ENCODE measurements at places on chromosomes 16 and 17. TPM values are rescaled to one million over a fixed set of nuclear protein-coding genes. Genes with fewer than 3 reads are reported as not detected.

DNA sequence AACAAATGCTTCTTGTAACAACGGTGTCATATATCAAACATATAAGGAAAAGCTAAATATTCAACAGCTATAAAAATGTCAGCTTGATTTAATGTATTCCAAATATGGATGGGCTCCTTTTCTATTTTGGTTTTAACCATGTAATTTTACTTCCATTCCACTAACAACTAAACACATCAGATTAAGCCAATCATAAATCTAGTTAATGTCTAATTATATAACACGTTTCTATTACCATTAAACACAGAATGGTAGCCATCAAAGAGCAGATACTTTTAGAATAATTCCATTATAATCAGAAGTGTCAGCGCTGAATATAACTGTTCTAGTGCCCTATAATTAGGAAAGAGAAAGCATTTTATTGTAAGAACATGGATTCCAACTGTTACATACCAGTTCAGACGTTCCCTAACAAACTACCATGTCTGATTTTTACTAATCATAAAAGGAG is 10.0 kb downstream of the CMC2 start:
- peak overlapping the region; percentile 39 for H3K4me3 ChIP-seq
- H3K36me3 ChIP-seq, result no peaks in the 10 kb centered on the region
- no peak for DNase-seq
- H3K27ac ChIP-seq, result peak overlapping the region; percentile 67
- peaks cover 4% of the 10 kb centered on the region for H3K4me1 ChIP-seq

- H3K27me3 ChIP-seq, result no peaks in the 10 kb centered on the region
- DNase-seq, result no peak
- H3K27ac ChIP-seq, result no peak overlapping the region
- no peak overlapping the region for H3K4me3 ChIP-seq
- H3K36me3 ChIP-seq, result no peaks in the 10 kb centered on the region
- no peaks in the 10 kb centered on the region for H3K4me1 ChIP-seq
Measured at GRCh38 chr16:88295671-88296436, 86.9 kb upstream of the ZNF469 start.

- no peaks in the 10 kb centered on the region for H3K4me1 ChIP-seq
- H3K4me3 ChIP-seq, result no peak overlapping the region
- H3K36me3 ChIP-seq, result no peaks in the 10 kb centered on the region
- H3K27ac ChIP-seq, result no peak overlapping the region
- H3K27me3 ChIP-seq, result no peaks in the 10 kb centered on the region
Measured at GRCh38 chr16:53358884-53359283, 75.4 kb upstream of the RBL2 start.

- H3K36me3 ChIP-seq, result no peaks in the 10 kb centered on the region
- H3K4me1 ChIP-seq, result peaks cover 9% of the 10 kb centered on the region
- H3K27ac ChIP-seq, result peak overlapping the region; percentile 37
- no peaks in the 10 kb centered on the region for H3K27me3 ChIP-seq
- peak; percentile 86 for DNase-seq
Measured at GRCh38 chr16:88790312-88791211, 5.5 kb upstream of the PIEZO1 start.

DNA sequence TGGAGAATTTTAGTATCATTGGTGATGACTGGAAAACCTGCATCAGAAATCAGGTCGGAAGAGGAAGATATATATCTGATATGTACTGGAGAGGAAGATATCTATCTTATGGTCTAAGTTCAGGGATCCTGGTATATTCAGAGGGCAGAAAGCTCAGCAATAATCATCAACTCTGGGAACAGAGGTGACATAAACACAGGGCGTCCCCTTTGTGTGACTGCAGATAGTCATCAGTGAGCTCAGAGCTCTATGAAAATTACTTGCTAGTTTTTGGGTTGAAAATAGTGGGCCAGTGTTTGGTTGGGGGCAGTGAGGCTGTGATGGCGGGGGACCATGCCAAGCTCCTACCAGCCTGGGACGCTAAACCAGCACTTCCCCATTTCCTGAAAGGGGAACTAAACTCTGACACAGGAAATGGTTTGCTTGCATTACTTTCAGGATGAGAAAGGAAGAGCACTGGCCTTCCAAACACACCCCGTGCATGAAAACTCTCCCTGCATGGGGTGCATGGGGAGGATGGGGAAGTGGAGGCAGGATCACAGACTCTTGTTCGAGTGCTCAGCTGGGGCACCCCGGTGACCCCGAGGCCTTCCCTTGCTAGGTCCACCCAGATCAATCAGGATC is 15.8 kb downstream of the NOD2 start:
- no peak overlapping the region for H3K27ac ChIP-seq
- DNase-seq, result no peak
- no peaks in the 10 kb centered on the region for H3K4me1 ChIP-seq
- no peak overlapping the region for H3K4me3 ChIP-seq
- H3K36me3 ChIP-seq, result no peaks in the 10 kb centered on the region
- no peaks in the 10 kb centered on the region for H3K27me3 ChIP-seq

- H3K4me3 ChIP-seq, result no peak overlapping the region
- H3K27ac ChIP-seq, result peak overlapping the region; percentile 49
- H3K27me3 ChIP-seq, result no peaks in the 10 kb centered on the region
- DNase-seq, result no peak
Measured at GRCh38 chr17:4520894-4521600, 22.4 kb downstream of the SPNS2 start.

DNA sequence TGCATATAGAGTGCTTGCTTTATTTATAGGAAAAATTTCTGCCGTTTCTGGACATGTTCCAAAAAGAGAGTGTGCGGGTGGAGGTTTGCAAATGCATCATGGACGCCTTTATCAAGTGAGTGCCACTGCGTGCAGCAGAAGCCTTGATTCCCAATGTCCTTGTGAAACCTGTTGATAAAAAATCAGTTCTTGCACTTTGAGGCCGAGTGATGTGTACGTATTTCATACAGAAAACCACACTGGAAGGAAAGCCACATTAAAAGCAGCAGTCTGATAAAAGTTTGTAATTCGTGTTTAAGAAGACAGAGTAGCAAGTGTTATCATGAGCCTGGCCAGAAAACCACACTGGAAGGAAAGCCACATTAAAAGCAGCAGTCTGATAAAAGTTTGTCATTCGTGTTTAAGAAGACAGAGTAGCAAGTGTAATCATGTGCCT is 78.0 kb downstream of the KNOP1 start:
- no peak overlapping the region for H3K27ac ChIP-seq
- no peak overlapping the region for H3K4me3 ChIP-seq
- no peak for DNase-seq
- H3K36me3 ChIP-seq, result no peaks in the 10 kb centered on the region

DNA sequence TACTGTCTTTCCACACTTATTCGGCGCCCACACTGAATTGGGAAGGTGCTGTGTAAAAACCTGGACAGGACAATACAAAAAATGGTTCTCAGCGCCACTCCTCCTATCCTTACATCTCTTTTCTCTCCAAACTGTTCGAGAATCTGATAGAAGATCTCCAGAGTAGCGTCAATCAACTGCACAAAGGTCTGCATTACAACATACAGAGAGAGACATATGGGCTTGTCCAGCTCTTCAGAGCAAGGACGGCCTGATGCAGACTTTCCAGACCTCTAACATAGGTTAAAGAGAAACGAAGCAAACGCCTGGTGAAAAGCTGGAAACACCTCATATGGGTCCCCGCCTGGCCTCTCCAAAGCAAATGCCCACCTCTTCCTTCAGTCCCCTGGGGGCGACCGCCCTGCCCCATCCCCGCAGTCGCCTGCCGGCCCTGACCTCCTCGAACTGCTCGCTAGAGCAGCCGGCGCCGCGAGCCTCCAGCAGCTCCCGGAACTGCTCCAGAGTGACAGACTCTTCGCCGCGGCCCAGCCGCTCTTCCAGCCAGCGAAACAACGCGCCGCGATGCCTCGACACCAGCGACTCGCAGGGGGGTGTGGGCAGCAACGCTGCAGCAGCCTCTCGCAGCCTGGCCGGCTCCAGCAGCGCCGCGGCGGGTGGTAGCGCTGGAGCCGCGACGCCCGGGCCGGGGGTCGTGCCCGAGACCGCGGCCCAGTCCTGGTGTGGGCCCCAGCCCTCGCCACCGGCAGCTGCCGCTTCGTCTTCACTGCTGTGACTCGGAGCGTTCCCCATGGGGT is 526 bp downstream of the ZZEF1 start:
- DNase-seq, result peak; percentile 23
- no peaks in the 10 kb centered on the region for H3K36me3 ChIP-seq
- peak overlapping the region; percentile 98 for H3K27ac ChIP-seq
- peak overlapping the region; percentile 94 for H3K4me3 ChIP-seq

GRCh38 chr17:16920628-16921020 is 51.3 kb downstream of the TNFRSF13B start:
- no peak overlapping the region for H3K27ac ChIP-seq
- DNase-seq, result no peak
- H3K36me3 ChIP-seq, result no peaks in the 10 kb centered on the region
- H3K4me3 ChIP-seq, result no peak overlapping the region

GRCh38 chr16:11361701-11362451 is 16.6 kb downstream of the RMI2 start:
- H3K4me1 ChIP-seq, result peaks cover 17% of the 10 kb centered on the region
- no peak overlapping the region for H3K27ac ChIP-seq
- no peaks in the 10 kb centered on the region for H3K27me3 ChIP-seq
- peak; percentile 70 for DNase-seq
- H3K36me3 ChIP-seq, result no peaks in the 10 kb centered on the region

GRCh38 chr17:35373984-35374765 is 754 bp upstream of the SLFN11 start:
- H3K27ac ChIP-seq, result peak overlapping the region; percentile 97
- no peaks in the 10 kb centered on the region for H3K36me3 ChIP-seq
- DNase-seq, result peak; percentile 67
- no peaks in the 10 kb centered on the region for H3K4me1 ChIP-seq

- H3K4me1 ChIP-seq, result no peaks in the 10 kb centered on the region
- no peaks in the 10 kb centered on the region for H3K27me3 ChIP-seq
- H3K27ac ChIP-seq, result peak overlapping the region; percentile 81
- no peak for DNase-seq
- H3K36me3 ChIP-seq, result no peaks in the 10 kb centered on the region
Measured at GRCh38 chr17:12790249-12791106, 1.2 kb downstream of the ARHGAP44 start.

GRCh38 chr17:75843577-75844529 is at the start of gene UNC13D:
Gene UNC13D (minus strand): TSS chr17:75844404. CDS start chr17:75844337, 67 bp downstream.
- H3K4me1 ChIP-seq, result peaks cover 46% of the 10 kb centered on the region
- H3K27me3 ChIP-seq, result no peaks in the 10 kb centered on the region
- peak within 1 kb of the TSS; percentile 91 for H3K27ac ChIP-seq
- H3K36me3 ChIP-seq, result peaks cover 43% of the 10 kb centered on the region

DNA sequence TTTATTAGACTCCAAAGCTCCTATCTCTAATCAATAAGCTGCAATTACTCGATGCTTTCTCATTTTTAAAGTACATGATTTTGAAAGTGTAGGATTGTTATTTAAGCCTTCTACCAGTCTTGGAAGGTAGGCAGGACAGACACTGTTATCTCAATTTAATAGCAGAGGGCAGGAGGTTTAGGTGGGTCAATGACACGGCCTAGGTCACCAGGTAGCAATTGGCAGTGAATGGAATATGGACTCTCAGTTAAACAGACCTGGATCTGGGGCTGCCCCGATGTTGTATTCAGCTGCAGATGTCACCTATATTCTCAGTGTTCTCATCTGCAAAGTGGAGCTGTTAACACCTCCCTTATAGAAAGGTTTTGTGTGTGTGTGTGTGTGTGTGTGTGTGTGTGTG is 124.4 kb upstream of the ANKFN1 start:
- DNase-seq, result no peak
- no peak overlapping the region for H3K4me3 ChIP-seq
- no peak overlapping the region for H3K27ac ChIP-seq
- no peaks in the 10 kb centered on the region for H3K36me3 ChIP-seq
- H3K27me3 ChIP-seq, result no peaks in the 10 kb centered on the region

DNA sequence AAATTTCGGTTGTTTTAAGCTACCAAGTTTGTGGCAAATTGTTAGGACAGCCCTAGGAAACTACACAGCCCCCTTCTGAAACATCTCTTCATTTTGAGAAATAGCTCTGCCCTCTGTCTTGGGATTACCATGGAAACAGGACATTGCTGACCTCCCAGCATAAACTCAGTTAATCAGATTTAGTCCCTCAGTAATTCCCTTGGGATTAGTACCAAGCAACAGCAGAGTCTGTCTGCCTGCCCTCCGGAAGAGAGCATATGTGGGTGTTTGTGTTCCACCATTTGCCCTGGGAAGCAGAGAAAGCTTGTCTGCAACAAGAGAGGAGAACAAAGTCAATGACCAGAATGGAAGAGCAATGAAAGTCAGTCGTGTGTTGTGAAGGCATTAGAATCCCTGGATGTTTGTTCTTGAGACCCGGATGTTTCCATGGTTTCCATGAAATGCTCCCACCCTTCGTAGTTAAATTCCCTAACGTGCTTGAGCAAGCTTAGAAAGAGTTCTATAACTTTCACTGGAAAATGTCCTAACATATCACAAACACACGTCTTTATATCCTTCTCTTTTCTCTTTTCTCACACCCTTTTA is 26.2 kb downstream of the NUDT7 start:
- H3K36me3 ChIP-seq, result no peaks in the 10 kb centered on the region
- no peak for DNase-seq
- no peak overlapping the region for H3K4me3 ChIP-seq
- H3K27ac ChIP-seq, result no peak overlapping the region

GRCh38 chr16:14428043-14428442 is 202.0 kb downstream of the PARN start:
- no peak overlapping the region for H3K27ac ChIP-seq
- no peaks in the 10 kb centered on the region for H3K36me3 ChIP-seq
- no peak for DNase-seq

DNA sequence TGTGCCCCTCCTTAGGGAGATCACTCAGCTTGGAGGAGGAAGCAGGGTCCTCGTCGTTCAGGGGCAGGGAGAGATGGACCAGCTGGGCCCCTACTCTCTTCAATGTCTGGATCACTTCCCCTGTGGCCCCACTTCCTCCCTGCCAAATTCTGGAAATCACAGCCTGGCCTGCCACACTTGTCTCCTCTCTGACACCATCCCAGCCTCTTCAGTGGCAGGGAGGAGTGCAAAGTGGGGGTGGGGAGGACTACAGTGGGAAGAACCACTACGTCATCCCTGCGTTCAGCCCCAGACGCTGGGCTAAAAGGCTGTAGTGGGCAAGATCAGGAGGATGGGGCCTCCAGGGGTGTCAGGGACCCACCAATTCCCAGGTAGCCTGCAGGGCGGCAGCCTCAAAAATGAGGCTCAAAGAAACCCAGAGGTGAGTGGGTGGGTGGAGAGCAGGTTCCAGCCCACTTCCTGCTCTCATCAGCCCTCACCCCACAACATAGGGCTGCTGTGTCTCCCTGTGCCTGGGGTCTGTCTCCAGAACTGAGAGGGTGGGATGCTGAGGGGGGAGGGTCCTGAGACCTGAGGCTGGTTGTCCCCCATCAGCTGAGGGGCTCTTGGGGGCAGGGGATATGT is 25.0 kb upstream of the TAC4 start:
- DNase-seq, result no peak
- H3K4me1 ChIP-seq, result no peaks in the 10 kb centered on the region
- no peaks in the 10 kb centered on the region for H3K36me3 ChIP-seq
- no peaks in the 10 kb centered on the region for H3K27me3 ChIP-seq
- no peak overlapping the region for H3K27ac ChIP-seq
- no peak overlapping the region for H3K4me3 ChIP-seq

- no peaks in the 10 kb centered on the region for H3K4me1 ChIP-seq
- no peak overlapping the region for H3K4me3 ChIP-seq
- no peaks in the 10 kb centered on the region for H3K27me3 ChIP-seq
- no peak overlapping the region for H3K27ac ChIP-seq
- DNase-seq, result no peak
- no peaks in the 10 kb centered on the region for H3K36me3 ChIP-seq
Measured at GRCh38 chr16:2740476-2740875, 12.0 kb upstream of the SRRM2 start.

Gene HOXB6
- 98.4 TPM for total RNA-seq

Gene CCL17
- total RNA-seq, result not detected

Gene ITGAD
- not detected for total RNA-seq

Gene GRAPL
- total RNA-seq, result 11.7 TPM

Gene GJD3
- total RNA-seq, result not detected

Gene PROCA1
- total RNA-seq, result 3.1 TPM

Gene KRT39
- not detected for total RNA-seq

Gene HS3ST4
- not detected for total RNA-seq

Gene DPEP3
- total RNA-seq, result not detected

Gene KRT28
- not detected for total RNA-seq

Gene CDRT15L2
- total RNA-seq, result not detected

Gene RGS9
- 7.3 TPM for total RNA-seq

Measured in Peyer's patch (tissue), 4 donors.